ENCODE measurements at places on chromosomes 1 and 21.

- peak; percentile 8 for DNase-seq
Observed at GRCh38 chr1:227072991-227073390, 132.9 kb downstream of the COQ8A start.

DNA sequence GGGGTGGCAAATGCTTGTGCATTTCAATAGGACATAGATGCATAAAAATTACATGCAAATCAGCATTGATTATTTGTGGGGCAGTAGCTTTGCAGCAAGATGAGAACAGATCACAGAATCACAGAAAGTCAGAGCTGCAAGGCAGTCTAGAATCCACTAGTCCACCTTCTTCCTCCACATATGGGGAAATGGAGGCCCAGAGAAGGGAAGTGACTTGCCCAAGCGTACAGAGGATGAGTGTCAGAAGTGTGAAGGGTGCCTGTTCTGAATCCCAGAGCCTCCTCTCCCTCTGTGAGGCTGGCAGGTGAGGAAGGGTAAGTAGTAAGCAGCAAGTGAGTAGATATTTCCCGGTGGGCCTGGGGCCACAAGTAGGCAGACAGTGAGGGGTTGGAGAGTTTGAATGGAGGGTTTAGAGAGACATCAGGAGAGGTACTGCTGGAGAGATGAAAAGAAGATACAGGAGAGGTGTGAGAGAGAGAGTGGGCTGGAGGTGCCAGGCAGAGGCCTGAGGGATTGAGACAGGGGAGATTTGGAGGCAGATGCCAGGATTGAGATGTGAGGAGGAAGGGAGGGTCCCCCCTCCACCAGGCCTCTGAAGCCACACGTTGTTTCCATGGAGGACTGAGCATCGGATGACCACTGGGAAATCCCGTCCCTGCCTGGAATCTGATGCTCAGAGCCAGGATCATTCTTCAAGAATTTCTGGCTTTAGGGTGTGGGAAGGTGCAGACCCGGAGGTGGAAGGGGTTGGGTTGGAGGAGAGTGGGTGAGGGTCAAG lies 4.8 kb upstream of the MYOG start:
- no peak for DNase-seq

- DNase-seq = peak; percentile 77
Observed at GRCh38 chr21:34545079-34545884, 33.3 kb upstream of the KCNE1 start.

- no peak for DNase-seq
Observed at GRCh38 chr21:46421756-46422555, 36.7 kb upstream of the DIP2A start.

- no peak for DNase-seq
Observed at GRCh38 chr1:239662950-239663349, 276.6 kb downstream of the CHRM3 start.

DNA sequence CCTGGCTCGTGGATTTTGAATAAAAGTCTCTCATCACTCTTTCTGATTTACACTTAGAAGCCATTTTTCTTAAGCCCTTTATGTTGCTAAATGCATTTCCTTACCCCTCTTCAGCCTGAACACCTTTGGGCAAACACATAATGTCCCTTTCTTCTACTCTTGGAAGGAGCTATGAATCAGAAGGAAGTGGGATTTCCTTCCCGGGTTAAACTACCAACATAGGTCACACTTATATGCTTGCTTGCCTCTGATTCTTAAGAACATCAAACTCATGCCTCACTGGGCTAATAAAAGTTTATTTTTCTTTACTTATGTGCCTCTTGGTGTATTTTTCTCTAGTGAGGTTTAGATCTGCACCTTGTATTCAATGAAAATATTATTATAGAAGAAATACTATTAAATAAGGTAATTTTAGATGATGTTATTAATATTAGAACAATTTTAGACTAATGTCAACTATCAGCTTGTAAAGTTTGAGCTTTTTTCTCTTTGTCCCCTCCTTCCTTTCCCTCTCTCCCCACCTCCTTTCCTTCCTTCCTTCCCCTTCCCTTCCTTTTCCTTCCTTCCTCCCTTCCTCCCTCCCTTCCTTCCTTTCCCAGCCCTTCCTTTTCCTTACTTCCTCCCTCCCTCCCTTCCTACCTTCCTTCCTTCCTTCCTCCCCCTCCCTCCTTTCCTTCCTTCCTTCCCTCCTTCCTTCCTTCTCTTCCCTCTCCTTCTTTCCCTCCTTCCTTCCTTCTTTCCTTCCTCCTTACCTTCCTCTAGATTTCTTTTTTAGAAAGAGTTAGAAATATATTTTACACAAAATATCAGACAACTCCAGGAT lies 66.5 kb upstream of the KCNJ6 start:
- no peak for DNase-seq

DNA sequence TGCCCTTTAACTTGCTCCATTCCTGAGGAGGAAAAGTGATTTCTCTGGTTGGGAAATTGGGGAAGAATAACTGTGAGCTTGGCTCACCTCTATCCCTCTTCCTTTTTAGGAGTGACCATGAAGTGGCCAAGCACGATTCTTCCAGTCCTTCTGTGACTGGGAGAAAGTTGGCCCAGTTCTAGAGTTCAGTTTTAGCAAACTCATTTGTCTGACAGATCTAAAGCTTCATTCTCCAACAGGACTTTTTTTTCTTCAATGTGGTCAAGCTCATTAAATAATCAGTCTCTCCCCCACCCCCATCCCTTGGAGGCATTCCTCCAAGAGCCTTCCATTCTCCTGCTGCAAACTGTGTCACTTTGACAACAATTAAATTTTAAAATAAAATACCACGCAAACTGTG lies 6.4 kb upstream of the AGL start:
- no peak for DNase-seq

DNA sequence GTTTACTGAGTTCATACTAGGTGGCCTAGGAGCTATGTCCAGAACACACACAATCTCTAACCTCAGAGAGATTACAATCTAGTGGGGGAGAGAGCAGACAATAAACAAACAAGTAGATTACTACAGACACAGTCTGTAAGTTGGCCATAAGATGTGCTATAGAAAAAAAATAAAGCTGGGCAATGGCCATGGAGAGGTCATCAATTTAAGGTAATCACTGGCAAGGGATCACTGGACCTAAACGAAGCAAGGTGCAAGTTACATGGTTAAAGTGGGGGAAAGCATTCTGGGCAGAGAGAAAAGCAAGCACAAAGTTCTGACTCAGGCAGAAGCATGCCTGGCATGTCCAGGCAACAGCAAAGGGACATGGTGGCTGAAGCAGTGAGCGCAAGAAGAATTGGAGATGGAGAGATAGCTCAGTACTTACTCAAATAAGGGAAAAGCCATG lies 147.0 kb downstream of the RERE start:
- DNase-seq = no peak

- no peak for DNase-seq
Observed at GRCh38 chr1:91980663-91981062, 31.5 kb downstream of the BRDT start.

DNA sequence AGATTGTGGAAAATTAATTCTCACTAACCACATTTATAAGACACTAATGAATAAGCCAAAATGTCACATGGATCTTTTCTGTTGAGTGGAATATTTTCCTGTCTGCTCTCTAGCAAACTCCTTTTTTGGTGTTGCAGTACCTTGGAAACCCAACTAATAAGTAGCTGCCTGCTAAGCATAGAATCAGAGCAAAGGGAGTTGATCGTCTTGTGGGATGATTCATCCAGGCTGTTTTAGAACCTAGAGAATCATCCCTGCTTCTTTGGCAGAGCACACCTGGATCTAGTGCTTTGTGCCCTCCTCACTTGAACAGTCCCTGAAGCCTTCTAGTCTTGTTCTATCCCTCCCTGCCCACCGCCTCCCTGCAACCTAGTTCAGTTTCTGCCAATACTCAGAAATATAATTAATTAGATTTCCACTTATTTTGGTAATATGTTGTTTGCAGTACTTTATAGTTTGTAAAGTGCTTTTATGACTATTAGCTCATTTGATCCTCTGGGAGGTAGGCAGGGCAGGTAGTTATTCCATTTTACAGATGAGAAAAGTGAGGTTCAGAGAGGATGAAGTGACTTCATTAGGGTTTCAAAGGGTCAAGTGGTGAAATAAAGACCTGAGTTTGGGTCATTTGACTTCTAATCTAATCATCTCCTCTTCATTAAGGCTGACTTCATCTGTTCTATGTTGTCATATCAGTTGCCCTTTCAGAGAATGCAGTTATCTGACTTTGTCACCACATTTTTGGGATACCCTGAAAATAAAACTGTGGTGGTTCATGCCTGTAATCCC lies 2.5 kb downstream of the AGO4 start:
- peak; percentile 21 for DNase-seq

- no peak for DNase-seq
Observed at GRCh38 chr1:157146244-157146643, 8.0 kb upstream of the ETV3 start.

DNA sequence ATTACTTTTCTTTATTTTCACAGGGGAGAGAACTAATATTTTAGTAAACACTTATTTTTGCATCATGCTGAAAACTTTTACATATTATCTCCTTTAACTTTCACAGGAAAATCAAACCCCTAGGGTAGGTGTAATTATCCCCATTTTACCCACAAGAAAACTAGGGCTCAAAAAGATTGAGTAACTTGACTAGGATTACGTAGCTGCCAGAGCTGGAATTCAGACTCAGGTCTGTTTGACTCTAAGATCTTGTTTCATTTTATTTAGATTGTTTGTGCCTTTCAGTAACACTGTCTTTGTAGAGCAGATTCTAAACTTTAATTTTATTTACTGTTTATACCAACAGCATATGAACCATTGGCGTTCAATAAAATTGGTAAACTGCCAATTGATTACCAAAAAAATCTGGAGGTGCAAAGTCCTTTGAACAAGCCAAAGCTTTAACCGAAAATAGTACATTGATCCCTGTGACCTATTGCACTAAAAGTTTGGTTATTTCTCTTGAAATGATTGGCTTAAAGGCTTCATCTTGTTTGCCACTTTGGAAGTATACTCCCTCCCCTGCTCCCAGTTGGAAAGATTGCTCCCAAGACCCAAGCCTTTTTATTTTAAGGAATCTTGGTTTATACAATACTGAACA lies 71.0 kb upstream of the WDR26 start:
- DNase-seq = no peak

- DNase-seq = no peak
Observed at GRCh38 chr1:115190540-115191170, 101.4 kb upstream of the TSPAN2 start.

DNA sequence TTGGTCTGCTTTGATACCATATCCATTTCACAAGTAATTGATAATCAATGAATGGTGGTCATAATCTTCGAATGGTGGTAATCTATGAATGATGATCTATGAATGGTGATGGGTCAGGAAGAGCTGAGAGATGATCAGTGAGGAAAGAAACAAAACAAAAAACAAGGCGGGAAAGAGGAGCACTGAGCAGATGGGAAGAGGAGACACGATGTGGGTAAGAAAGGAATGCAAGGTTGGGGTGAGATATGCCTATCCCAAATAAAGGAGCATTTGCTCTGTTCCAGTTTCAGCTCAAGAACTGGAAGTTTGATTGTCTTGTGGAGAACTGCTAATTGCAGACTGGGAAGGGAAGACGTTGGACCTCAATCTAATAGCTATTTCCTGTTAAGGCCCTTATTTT lies 73.8 kb downstream of the CENPF start:
- DNase-seq = no peak

- DNase-seq = no peak
Observed at GRCh38 chr1:174157157-174157806, 2.0 kb upstream of the RABGAP1L start.

DNA sequence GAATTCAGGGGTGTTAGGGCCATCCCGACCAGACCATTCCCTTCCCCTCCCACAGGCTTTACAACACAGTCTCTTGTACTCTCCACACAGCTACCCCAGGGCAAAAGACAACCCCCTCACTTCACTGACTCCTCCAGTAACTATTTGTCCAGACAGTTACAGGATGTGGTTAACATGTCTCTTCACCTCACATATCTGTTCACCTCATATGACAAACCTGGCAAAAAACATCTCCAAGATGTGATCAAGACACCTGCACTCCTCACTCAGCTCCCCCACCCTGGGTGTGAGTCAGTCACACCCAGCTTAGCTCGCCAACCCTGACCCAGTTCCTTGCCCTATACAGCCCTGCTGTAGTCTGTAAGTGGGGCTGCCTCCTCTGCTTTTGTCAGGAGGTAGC lies 490.5 kb upstream of the CHRM3 start:
- DNase-seq = no peak

DNA sequence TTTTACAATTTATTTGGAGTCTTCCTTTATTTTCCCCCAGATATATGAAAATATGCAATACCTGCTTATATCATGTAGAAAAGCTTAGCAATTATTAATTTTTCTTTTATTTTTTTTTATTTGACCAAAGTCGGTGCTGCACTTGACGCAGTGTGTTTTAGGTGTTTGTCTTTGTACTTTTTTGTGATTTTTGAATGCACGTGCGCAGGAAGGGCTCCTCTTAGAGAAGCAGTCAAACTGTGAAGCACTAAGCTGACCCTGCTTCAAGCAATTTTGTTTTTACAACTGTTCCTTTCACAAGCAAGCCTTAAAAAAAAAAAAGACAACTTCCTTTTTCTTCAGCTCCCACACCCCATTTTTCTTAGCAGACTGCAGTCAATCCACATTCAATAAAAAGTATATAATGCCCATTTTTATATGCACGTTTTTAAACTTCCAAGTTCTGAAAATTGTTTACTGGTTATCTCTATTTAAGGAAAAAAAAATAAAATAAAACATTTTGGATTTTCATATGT lies 267.4 kb downstream of the TM2D1 start:
- DNase-seq = no peak

DNA sequence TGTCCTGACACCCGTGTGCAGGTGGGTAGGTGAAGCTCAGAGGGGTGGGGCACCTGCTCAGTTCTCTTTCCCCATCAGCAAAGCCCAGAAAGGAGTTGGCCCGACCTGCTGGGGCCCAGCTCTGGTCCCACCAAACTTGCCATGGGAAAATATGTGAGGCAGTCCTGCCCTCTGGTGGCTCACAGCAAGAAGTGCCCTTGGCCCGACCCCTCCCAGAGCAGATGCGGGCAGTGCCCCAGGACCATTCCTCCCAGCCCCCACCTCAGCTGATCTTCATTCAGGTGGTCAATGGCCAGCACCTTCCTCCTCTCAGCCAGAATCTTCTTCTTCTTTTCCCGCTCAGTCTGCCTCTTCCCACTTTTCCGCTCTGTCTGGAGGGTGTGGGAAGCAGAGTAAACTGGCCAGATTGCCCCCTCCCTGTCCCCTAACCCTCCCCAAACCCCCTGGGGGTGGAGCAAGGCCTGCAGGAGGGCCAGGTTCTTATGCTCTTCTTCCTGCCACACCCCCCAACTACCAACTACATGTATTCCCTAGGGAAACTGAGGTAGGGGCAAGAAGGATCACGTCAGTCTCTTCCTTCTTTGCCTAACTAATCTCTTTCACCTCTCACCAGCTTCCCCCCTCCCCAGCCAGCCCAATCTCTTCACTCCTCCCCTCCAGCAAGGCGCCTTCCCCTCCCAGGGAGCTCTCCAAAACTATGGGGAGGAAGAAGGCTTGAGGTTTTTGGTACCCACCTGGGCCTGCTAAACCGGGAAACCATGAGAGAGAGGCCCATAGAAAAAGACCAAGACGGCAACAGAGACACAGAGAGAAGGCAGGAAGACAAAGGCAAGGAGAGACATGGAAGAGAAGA lies 15.6 kb downstream of the TNNT2 start:
- peak; percentile 54 for DNase-seq

GRCh38 chr1:183883623-183884022 lies 78.7 kb downstream of the RGL1 start:
- DNase-seq = no peak

GRCh38 chr1:203627851-203628200 lies 1.2 kb downstream of the ATP2B4 start:
- DNase-seq = peak; percentile 65

- DNase-seq = no peak
Observed at GRCh38 chr1:96992871-96993270, 271.3 kb downstream of the PTBP2 start.

Data from cardiac fibroblast (primary cell).